ENCODE measurements at places on chromosomes 2 and 18.

DNA sequence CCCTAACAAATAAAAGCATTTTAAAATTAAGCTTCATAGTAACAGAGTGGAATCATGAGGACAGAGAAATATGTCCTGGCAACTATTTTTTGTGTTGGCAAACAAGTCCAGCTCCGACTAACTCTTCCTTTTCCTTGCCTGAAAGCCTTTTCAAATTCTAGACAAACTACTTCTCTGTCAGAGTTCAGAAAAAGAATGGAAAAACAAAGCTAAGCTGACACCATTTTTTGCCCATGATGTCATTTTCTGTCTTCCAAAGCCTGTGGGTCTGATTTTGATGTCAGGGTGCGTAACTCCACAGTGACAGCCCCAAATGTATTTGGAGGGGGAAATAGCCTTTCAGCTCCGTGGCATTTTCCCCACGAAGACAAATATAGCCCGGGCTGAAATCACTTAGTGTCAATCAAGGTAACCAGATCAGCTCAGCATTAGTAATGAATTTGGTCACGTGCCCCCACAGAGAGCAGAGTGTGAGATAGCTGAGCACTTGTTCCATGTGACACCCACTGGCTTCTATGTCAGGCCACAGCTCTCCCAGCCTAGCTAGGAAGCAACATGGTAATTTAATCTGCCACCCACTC, 233.0 kb upstream of the SIX2 start:
- no peak for DNase-seq

- DNase-seq, result no peak
Measured at GRCh38 chr2:200455958-200456421, 53.9 kb downstream of the KCTD18 start.

DNA sequence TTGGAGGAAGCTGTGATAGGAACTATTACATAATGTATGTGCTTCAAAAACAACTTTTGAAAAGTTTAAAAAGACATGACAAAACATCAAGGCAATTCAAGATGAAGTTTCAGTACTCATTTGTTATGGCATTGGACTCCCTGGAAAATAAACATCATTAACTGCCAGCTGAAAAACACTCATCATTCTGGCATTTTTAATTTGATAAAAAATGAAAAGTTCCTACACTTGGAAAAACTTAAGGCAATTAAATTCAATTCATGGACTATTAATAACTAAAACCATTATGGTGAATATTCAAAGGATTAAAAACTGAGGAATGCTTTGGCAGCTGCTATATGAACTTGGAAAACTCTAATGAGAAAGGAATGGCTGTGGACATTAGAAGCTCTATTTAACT, 8.5 kb downstream of the TYW5 start:
- no peak for DNase-seq

- DNase-seq, result no peak
Measured at GRCh38 chr2:196968516-196968915, 42.0 kb upstream of the PGAP1 start.

- no peak for DNase-seq
Measured at GRCh38 chr2:42967959-42968674, 175.7 kb upstream of the HAAO start.

DNA sequence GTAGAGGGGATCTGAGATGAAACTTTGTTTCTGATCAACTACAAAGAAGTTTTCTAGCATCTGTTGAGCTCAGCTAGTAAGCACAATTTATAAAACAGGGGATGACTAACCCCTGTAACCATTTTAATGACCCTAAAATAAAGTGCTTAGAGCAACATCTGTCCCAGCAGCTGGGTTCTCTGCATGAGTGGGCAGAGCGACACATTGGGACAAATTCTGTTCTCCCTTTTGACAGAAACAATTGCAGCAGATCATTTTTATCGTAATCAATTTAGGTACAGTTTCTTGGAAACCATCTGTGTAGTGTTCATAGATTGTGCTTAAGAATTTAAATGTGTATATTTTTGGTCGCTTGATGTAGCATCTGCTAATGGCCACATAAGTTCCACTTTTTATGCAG, 678.0 kb downstream of the RNF144A start:
- DNase-seq, result no peak

DNA sequence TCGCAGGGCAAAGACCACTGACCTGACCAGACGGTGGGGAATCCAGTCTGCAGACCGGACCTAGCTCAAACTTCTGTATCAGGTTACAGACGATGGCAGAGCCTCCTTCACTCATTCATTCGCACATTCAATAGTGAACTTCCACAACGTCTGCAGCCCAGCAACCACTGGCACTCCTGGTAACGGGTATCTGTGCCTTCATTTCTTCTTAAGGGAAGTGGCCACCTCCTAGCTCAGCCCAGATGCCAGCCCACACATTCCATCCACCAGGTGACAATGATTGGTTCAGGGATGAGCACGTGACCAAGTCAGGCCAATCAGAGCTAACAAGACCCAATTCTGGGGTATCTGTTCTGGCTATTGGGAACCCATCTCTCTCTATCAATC, 15.9 kb upstream of the ARMC9 start:
- DNase-seq, result no peak

GRCh38 chr2:227827143-227827542, 13.5 kb downstream of the CCL20 start:
- no peak for DNase-seq

GRCh38 chr18:61127714-61128467, 205.3 kb upstream of the CDH20 start:
- DNase-seq, result no peak

DNA sequence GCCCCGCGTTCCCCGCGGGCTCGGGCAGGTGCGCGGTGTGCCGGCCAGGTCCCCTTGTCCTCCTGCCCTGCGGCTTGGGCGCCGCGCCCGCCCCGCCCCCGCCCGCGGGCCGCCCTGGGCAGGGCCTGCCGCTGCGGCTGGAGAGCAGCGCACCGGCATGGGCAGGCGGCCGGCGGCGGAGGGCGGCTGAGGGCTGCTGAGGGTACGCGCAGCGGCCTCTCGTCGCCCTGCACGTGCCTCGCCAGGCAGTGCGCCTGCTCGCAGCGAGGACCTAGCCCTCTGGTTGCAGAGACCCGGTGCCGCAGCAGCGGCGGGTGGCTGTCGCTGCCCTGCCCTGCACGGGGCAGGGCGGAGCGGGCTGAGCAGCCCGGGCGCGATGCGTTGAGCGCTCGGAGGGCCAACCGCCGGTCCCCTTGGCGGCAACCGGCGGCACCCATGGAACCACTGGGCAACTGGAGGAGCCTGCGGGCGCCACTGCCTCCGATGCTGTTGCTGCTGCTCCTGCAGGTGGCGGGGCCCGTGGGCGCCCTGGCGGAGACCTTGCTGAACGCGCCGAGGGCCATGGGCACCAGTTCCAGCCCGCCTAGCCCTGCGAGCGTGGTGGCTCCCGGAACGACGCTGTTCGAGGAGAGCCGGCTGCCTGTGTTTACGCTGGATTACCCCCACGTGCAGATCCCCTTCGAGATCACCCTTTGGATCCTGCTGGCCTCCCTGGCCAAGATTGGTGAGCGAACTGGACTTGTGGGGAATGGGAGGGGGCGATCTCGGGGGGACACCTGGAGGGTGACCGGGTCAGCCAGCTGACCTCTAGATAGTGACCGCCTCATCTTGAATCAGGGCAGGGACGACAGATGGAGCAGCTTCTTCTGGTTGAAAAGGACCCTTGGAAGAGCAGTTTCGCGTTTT, at the start of gene SLC9A2:
SLC9A2 (plus strand) TSS at position 140 of the 906 bp plus-strand sequence; CDS start at position 436, 296 bp downstream.
- no peak for DNase-seq

DNA sequence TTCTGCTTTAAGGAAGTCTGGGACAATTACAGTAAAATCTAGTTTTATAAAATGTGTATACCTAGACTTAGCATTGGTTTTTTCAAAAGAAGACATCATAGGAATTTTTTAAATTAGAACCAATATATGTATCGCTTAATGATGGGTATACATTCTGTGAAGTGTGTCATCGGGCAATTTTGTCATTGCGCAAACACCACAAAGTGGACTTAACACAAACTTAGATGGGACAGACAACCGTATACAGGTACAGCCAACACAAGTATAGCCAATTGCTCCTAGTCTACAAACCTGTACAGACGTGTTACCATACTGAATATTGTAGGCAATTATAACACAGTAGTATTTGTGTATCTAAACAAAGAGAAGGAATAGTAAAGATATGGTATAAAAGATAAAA, 12.7 kb downstream of the MYO1B start:
- DNase-seq, result no peak

GRCh38 chr2:232781765-232782164, 5.4 kb upstream of the KCNJ13 start:
- no peak for DNase-seq

- DNase-seq, result no peak
Measured at GRCh38 chr2:188050726-188051125, 240.9 kb upstream of the GULP1 start.

GRCh38 chr18:7749510-7749981, 182.4 kb downstream of the PTPRM start:
- no peak for DNase-seq

DNA sequence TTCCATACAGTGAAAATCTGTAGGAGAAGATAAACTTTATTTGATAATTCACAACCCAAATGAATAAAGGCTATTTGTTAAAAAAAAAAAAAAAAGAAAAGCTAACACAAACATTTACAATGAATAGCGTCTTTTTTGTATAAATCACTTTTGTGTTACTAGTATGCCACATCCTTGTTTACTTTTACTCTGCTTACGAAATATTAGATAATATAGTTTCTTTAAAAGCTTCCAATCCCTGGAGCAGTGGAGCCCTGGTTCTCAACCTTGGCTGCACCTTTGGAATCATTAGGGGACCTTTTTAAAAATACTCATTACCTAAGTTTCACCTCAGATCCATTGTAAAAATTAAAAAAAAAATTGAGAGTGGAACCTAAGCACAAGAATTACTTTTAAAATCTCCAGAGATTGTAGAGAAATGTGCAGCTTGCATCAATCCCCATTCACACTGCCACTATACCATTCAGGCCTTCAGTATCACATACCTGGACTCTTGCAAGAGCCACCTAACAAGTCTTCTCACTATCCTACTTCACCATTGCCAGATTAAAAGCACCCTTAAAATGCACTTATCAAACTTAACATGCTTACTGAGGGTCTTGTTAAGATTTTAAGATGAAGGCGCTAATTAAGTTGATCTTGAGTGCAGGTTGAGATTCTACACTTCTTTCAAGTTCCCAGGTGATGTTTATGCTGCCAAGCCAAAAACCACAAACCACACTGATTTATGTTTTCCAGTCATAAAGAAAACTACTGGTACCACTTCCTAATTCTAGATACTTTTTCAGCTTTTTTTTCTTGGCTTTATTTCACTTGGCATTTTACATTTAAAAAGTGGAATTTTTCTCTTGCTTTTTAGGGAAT, 59.7 kb upstream of the ZC3H15 start:
- DNase-seq, result no peak

- no peak for DNase-seq
Measured at GRCh38 chr2:165193178-165193777, 10.6 kb downstream of the SCN3A start.

DNA sequence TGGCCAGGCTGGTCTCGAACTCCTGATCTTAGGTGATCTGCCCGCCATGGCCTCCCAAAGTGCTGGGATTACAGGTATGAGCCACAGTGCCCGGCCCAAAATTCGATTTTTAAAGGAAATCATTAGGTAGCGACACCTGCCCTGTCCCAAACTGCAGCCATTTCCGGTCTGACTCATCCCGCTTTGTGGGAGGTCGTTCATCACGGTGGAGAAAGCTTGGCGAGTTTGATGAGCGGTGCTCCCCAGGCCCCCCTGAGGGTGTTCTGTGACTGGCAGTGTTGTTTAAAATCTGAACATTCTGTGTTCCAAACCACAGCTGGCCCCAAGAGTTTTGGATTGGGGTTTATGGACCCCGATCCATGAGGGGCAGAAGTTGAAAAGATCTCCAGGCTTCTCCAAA, 53.0 kb upstream of the GLI2 start:
- no peak for DNase-seq

GRCh38 chr18:22974707-22975106, 41.6 kb downstream of the RBBP8 start:
- no peak for DNase-seq

DNA sequence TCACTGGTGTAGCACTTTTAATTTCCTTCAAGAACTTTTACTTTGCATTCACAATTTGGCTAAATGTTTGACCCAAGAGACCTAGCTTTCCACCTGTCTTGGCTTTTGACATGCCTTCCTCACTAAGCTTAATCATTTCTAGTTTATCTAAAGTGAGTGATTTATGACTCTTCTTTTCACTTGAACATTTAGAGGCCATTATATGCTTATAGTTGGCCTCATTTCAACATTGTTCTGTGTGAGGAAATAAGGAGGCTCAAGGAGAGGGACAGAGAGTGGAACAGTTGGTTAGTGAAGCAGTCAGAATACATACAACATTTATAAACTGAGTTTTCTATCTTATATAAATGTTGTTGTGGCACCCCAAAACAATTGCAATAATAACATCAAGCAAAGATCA, 489.3 kb upstream of the CDH2 start:
- no peak for DNase-seq

DNA sequence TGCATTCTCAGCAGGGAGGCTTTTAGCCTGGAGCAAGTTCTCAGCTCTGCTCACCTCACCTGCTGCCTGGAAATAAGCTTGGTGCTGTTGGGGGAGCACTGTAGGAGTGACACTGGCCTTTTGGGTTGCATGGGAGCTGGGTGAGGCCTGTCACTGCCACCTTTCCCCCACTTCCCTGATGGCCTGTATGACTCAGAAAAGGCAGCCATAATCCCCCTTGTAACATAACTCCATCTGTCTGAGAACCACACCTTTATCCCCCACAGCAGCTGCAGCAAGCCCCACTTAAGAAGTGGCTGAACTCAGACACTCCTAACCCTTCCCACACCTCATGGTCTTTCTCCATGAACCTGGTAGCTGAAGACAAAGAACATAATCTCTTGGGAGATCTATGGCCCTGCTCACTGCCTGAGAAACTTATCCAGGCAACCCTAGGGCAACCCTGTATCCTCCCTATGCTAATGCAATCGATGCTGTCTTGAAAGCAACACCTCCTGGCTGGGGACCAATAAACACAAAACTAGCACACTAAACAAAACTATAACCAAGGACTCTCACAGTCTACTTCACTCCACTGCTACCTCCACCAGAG, 258.9 kb upstream of the OSR1 start:
- DNase-seq, result no peak

DNA sequence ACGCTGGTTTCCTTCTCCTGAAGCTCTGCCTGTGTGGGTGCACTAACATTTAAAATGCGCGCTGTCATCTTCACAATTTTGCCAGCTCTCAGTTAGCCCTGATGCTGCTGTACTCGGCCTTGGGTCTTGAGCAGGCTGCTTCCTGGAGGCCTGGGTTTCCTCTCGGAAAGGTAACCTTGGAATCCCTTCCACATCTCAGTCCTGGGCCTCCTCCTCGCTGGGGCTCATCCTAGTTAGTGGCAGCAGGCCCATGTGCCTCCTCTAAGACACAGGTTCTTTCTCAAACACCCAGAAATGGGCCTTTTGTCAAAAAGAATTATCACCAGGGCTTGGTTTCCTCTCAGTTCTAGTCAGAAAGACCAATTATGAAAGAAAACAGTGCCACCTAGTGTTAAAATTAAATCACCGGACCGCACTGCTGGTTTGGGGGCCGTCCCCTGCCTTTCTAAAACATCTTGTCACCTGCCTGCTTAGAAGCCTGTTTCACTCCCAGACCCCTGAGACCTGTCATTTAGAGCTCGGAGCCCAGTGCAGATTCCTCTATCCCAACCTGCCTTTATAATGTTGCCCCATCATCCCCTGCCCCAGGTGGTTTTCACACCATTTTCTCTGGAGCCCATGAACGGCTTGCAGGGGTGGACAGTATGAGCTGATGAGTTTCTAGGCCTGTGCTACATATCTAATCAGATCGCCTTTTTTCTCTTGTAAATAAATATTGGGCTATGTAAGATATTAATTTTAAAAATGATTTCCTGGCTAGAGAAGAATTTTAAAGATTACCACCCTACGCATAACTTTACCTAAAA, 42.4 kb downstream of the HK2 start:
- no peak for DNase-seq
